ENCODE measurements at places on chromosomes 1 and 21.

GRCh38 chr1:216183007-216183406, 240.2 kb downstream of the USH2A start:
- DNase-seq: no peak

DNA sequence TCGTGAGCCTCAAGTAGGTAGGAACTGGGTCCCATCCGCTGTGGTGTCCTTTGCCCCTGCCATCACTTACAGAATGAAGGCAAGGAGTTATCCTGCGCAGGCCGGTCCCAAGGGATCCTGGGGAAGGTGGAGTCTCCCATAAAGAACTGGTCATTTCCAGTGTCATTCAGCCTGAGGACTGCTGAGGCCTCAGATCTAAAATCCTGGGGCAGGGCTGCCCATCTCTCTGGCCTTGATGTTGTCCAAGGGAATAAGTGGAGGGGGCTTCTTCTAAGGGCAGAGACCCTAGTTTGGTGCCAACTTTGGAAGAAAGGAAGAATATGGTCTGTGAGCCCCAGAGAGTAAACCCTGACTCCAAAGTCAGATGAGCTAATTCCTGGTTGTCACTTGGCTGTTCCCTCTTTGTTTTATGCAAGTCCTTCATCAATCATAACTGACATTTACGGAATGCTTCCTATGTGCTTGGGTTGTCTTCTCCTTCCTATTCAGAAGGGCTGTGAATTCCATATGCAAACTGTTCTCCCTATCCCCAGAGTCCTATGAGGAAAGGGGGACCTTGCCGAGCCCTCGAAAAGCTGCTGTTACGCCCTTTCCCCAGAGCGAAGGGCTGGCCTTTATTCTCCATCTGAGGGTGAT, 6.9 kb downstream of the IFI6 start:
- no peak for DNase-seq

- DNase-seq: no peak
Observed at GRCh38 chr1:175116903-175117302, 49.3 kb downstream of the TNN start.

GRCh38 chr1:8396786-8397406, 79.0 kb downstream of the SLC45A1 start:
- DNase-seq: no peak

- DNase-seq: no peak
Observed at GRCh38 chr1:178120088-178120487, 26.2 kb downstream of the RASAL2 start.

DNA sequence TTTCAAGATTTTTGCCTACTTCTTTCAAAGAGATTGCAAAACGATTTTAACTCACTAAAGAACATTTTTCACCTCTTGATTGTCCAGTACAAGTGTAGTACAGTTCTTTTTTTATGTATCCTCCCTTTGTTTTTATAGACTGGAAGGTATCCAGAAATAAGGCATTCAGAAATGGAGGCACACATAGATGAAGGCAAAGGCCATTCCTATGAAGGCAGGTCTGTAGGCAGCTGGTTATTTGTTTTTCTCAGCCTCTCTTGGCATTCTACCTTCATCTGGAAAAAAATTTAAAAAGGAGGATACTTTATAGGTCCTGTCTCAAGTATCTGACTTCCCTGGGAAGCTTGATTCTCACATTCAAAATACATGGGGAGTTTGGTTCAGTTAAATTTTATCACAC, 18.6 kb upstream of the SLC16A1 start:
- no peak for DNase-seq

Data from spinal cord (tissue), 10 donors.